Kasumi-1 (cell line): ENCODE measurements at places on chromosomes 4 and X.

DNA sequence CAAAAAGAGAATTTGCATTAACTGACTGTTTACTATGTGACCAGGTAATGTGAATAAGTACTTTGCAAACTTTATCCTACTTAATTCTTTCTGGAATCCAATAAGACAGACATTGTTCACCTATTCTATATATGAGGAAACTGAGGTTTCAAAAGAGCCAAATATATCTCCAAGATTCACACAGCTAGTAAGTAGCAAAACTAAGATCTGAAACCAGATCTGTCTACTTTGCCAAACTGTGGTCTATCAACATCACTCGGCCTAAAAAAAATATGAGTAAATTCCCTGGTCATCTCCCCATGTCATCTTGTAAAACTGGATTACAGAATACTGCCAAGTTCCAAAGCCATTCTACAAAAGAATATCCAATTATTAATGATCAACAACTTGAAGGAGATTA, 52.8 kb downstream of the ANAPC10 start:
- no peak for DNase-seq

DNA sequence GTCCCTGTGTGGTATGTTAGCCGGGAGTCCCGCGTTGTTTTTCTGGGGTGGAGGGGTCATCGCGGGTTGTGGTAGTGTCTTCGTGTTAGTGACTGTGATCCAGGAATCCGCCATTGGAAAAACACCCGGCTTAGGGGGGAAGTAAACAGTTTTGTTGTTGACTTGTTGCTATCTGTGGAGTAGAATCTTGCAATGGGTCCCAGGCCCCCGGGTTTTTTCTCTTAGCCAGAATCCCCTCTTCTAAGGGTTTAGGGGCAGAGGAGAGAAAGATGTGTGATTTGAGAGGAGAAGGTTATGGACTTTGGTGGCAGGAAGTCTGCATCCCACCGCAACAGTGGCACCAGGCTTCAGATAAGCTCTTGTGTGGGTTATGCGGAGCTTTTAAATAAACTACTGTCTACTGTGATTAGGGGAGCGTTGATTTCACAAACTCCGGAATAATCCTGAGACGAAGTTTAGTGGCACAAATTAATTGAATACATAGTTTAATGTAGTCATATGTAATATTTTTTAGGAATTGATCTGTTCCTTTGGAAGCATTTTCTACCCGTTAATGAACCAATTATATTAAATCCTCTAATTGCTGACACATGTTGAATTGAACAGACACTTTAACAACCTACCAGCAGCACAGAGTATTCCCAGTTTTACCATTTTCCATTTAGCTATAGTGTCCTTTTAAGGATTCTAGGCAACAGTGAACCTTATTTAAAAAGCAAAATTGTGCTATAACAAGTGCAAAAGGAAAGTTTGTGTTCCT, 1.4 kb downstream of the DDX3X start:
- no peak for DNase-seq

DNA sequence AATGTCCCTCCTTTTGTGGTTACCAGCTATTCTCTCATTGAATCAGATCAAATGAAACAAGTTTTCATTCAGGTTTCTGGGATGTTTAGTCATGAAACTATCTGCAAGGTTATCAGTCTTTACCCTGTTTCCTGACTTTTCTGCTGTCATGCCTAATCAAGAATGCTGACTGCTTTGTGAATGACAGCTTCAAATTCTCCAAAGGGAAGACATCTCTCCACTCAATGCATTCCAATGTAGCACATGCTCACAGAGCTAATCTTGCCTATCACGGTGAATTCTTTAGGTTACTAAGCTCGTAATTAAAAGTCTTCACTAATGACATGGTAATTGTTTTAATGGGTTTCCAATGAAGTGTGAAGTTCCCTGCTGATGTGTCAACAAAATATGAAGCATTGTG, 1068.5 kb downstream of the PCDH7 start:
- no peak for DNase-seq

DNA sequence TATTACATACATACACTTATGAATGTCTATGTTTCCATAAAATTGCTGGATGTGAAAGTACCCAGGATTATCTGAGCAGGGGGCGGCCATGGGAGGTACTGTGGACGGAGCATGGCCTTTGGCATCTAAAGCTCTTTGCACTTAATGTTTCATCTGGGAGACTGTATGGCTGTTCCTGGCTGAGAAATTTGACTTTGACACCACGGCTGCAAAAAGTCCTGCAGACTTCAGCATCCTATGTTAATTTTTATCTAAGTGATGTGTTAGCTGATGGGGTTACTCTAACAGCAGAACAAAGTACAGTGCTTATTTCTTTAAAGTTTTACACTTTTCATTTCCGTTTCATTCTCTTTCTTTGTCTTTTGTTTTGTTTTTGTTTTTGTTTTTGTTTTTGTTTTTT, 139.8 kb upstream of the STX18 start:
- DNase-seq, result no peak
